Stimulated activated CD4-positive, alpha-beta T cell treated with anti-CD3 and anti-CD28 coated beads, TNF-alpha, amount 100 ng/mL, for 1 hour (primary cell): ENCODE measurements at places on chromosomes 3 and 15.

GRCh38 chr15:68479870-68480269 lies 47.9 kb upstream of the ITGA11 start:
- no peak for DNase-seq

- DNase-seq, result no peak
Observed at GRCh38 chr3:33541918-33542317, 101.7 kb upstream of the UBP1 start.

DNA sequence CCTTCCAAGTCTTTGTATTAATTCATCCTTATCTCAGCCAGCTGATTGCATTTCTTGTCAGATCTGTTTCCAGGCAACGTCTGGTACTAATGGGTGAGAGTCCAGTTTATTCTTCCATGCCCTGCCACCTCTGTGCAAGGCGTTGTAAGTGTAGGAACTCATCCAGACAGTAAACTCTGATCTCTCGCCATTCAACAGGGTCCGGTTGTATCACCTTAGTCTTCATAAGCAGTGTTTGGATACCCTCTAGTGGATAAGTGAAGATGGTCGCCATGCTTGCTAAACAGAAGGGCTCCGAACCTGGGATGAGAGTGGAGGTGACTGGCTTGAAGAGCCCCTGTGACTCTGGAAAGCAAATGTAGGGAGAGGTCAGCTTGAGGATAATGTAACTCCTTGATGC lies 51.6 kb upstream of the CMTM7 start:
- no peak for DNase-seq

DNA sequence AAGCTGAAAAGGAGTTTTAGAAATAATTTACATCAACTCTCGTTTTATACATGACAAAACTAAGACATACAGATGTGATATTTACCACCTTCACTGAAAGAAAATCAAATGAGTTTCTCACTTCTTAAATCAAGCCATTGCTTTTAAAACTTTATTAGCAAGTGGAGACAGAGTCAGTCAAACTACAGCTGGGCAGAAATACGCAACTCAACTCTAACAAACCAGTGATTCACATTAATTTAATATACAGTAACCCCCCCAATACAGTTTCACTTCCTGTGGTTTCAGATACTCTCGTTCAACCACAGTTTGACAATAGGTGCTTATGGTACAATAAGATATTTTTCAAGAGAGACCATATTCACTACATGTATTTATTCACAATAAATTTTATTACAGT lies 477.1 kb downstream of the MAGI1 start:
- DNase-seq, result no peak

DNA sequence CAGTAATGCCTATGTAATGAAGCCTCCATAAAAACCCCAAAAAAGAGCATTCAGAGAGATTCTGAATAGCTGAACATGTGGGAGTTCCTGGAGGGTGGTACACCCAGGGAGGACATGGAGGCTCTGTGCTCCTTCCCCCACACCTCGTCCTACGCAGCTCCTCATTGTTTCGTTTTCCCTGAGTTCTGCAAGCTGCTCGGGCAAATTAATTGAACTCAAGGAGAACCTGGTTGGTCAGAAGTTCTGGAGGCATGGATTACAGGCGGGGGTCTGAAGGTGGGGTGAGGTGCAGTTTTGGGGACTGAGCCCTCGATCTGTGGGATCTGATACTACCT lies 142.2 kb downstream of the MYO9A start:
- DNase-seq, result no peak

DNA sequence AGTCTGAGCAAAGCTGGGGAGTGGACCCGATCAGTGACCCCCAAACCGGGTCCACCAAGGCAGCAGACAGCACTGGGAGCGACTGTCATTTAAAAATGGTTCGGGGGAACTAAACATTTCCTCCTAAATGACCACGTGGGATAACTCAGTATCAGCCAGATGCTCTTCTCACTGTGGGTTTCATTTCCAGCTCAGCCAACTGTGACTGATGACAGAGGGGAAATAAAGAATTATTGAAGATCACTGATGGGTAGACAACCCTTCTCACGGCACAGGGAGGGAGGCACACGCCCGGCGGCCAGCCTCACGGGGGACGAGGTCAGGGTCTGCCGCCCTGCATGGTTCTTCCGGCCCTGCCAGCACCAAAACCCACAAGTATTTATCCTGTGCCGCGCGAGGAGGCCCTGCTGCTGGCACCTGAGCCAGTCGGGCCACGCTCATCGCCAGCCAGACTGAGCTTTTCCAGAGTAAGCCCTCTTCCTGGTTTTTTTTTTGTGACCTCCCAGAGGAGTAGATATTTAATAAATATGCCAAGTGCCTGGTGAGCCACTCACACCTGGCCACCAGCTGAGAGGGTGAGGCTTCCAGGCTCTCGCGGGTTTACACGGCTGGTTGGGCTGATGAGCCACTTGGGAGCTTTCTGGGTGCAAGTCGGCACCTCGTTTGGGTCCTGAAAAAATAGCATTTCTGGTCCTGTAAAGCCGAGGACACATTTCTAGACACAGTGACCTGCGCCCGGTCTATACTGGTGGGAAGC lies 6.2 kb downstream of the MELTF start:
- DNase-seq, result no peak

DNA sequence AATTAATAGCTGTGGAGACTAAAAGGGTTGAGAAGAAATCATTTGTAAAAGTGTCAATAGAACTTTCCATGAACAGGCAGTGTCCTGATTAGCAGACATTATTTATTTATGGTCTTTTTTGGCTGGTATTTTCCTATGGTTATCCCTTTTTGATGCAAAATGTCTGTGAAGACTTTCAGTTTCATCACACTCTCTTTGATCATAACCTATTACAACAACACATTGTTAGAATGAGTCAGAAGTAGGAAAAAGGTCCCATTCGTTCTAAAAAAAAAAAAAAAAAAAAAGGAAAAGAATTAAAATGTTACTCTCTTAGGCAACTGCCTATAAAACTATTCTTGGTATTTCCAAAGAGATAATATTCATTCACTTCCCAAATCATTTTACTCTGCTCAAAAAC lies 62.1 kb downstream of the SLC49A4 start:
- no peak for DNase-seq

DNA sequence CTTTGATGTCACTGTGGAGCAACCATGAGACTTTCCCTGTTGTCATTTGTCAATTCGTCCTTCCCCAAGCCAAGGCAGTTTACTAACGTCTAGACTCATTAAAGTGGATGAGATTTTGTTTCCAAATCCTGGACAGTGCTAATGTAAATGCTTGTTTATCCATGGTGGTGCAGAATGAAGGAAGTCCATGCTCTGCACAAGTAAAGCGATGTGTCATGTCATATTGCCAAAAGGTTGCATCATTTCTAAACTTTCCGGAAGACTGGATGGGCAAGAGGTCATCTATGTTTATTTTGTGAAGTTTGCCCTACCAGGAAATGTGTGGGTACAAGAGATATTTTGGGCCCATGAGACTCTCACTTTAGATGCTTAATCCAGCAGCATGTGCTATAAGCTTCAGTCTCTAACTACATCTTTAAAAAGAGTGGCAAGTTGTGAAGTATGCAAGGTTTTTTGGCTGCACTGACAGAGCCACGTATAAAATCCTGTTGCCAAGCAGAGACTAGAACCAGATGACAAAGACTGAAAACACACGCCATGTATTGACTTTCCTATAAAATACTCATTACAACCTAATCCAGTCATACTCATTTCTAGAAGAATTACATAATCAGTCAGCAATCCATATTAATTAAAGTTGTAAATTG lies 72.1 kb upstream of the FNDC3B start:
- no peak for DNase-seq

DNA sequence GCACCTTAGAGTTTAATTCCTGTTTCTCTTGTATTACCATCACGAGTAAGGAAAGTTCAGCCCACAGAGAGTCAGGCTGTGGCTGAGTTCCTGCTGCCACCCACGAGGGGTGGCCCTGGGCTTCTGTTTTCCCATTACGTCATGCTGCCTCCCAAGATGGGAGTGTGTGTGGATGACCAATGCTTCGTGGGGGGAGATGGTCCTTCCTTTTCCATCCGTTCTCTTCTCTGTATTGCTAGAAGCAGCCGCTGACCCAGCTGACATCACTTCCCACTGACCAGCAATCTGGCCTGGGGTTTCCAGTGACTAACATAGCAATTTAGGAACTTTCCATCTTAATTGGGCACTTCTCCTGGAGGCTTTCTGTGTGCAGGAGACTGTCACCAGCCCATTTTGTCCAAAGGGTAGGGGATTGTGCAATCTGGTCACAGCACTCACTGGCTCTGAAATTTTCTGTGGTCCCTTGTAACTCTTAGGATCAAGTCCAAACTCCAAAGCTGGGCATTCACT lies 9.3 kb downstream of the IRAK2 start:
- DNase-seq, result no peak

DNA sequence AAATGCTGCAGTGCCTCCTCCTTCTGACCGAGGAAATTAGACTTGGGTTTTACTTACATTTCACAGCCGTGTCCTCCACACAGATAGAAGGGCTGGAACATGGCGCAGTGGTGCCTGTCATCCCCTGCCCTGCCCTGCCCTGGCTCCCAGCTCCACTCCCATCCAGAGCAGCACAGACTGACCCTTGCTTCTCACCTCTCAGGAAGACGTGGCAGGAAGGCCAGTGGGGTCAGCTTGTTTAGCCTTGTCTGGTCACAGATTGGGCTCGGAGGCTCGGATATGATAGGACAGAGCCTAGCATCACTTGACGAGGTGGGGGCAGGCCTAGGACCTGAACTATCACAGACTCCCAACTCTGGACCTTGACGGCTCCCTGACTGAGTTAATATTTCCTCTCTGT lies 88.5 kb downstream of the LINGO1 start:
- no peak for DNase-seq

DNA sequence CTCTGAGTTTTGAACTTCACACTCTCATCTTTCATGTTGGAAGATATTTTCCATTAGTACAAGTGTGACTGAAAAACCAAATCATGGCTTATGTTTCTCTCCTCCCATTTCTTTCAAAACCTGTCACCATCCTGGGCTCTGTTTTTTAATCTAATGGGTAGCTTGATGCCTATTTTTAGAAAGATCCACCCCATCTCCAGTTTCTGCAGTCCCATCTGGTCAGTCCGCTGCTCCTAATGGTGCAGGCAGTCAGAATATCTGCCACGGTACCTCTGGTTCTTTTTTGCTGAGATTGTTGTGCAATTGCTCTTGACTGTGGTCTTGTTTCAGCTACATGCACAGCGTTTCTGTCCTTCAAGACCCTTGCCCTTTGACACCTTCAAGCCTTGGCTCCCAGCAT lies 240.9 kb upstream of the CADM2 start:
- no peak for DNase-seq

DNA sequence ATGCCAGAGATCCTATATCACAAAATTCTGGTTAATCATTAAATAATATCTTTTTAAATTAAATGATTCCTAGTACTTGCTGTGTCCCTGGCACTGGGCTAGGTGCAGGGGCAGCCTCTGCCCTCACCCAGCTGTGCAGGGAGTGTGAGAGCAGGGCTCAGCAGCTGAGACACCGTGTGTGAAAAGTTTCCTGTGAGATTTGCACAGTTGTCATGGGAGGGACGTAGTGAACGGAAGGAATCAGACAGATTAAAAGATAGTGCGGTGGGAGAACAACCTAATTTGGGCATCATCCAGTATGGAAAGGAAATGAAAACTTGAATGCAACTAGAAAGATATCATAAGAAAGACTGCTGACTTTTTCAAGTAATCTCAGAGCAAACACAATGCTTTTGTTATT lies 204.1 kb downstream of the SSR3 start:
- no peak for DNase-seq

DNA sequence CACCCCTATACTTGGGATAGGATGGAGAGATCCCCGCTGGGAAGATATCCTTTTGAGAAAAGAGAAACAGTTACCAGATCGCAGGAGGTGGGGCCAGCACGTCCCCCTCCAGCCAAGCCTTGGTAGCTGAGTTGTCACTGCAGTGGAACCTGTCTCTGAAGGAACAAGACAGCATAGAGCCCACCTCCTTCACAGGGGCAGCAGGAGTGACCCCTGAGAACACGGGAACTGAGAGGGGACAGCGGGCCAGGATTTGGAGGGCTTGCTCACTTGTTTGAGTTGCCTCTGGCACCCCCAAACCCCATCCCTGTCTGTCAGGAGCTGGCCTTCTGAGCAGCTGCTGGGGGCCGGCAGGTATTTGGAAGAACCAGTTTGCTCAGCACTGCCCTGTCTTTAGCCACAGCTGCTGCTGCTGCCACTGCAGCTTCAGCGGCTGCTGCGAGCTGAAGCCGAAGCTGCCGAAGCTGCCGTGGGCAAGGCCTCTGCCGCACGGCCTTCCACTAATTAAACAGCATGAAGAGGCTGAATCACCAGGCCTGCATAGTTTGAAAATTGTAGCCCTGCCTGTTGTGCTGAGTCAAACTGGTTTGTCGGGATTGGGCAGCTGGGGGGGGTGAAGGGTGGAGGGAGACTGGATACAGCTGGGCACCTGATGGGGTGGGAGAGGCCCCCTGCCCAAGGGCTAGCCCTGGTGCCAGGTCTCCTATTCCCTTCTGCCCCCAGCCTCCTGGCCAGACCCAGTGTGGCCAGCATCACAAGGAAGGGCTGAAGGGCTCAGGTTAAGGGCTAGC lies 4.0 kb downstream of the EPHB3 start:
- DNase-seq, result no peak

GRCh38 chr3:172014145-172014544 lies 25.2 kb upstream of the FNDC3B start:
- no peak for DNase-seq

GRCh38 chr3:183638101-183638852 lies 2.9 kb downstream of the KLHL24 start:
- DNase-seq, result no peak

DNA sequence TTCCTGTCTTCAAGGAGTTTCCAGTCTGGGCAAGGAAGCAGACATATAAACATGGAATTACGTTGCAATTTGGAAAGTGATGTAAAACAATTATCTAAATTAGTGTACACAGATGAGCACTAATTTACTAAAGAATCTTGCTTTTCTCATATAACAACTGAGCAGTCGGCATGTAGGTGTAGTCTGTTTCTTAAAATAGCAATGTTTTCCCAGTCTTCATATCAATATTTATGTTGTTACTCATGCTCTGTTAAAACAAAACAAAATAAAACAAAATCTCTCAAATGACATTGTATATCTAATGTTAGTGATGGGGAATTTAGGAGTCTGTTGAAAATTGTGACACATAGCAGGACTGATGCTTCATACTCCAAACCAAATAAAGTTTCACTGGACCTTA lies 75.6 kb downstream of the SAMMSON start:
- no peak for DNase-seq

- no peak for DNase-seq
Observed at GRCh38 chr3:151003029-151003767, 30.7 kb upstream of the CLRN1 start.

DNA sequence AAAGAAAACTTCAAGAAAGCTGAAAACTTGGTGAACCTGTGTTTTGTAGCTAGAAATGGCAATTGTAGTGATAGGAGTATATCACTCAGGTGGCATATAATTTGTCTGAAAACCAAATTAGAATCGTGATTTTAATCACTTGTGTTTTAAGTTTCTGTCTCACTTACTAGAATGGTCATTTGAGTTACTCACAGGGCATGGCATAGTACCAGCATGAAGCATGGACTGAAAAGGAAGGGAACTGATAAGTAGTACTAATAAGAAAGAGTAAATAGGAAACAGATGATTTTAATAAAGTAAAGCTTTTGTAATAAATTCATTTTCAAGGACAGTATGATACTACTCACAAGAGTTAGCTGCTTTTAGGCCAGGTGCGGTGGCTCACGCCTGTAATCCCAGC lies 22.1 kb downstream of the OSBPL11 start:
- DNase-seq, result no peak

GRCh38 chr3:197906850-197907187 lies 43.2 kb upstream of the RPL35A start:
- no peak for DNase-seq

- no peak for DNase-seq
Observed at GRCh38 chr3:122377975-122378374, 5.1 kb downstream of the MIX23 start.

GRCh38 chr15:46442901-46443590 lies 808.2 kb downstream of the SQOR start:
- no peak for DNase-seq
